ENCODE measurements at places on chromosomes 13 and 19. TPM values are rescaled to one million over a fixed set of nuclear protein-coding genes. Genes with fewer than 3 reads are reported as not detected.

- DNase-seq, result no peak
These were observed 1365.6 kb downstream of the OLFM4 start for GRCh38 chr13:54394085-54394700.

DNA sequence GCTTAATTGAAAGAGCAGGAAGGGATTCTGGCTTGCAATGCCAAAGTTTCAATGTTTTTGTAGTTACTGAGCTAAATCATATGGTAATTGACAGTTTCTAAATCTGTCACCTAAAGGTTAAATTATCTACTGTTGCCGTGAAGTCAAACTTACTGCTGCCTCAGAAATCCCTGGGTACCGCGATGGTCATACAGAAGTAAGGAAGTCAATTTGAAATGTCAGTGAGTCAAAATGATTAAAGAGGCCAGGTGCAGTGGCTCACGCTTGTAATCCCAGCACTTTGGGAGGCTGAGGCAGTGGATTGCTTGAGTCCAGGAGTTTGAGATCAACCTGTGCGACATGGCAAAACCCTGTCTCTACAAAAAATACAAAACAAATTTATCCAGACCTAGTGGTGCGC, 48.8 kb upstream of the TPM4 start:
- no peak for DNase-seq

- DNase-seq, result no peak
These were observed 25.2 kb upstream of the ZNF845 start for GRCh38 chr19:53308339-53308811.

GRCh38 chr13:106161146-106161545, 374.3 kb downstream of the EFNB2 start:
- no peak for DNase-seq

GRCh38 chr19:48139053-48139452, 28.4 kb upstream of the PLA2G4C start:
- no peak for DNase-seq

DNA sequence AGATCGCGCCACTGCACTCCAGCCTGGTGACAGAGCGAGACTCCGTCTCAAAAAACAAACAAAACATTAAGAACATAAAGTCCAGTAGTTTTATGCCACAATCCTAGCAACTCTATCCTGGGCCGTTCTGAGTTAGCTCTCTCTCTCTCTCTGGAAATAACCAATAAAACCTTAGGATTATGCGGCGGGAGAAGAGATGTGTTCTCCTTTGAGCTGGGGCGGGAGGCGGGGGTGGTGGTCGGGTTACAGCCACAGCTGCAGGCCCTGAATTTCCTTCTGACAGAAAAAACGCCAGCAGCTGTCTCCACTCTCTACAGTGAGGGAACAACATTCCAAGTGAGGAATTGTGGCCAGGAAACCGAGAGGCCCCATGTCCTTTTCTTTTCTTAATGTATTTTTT, 9.1 kb upstream of the PNMA8A start:
- no peak for DNase-seq

- no peak for DNase-seq
These were observed 10.1 kb downstream of the BCL3 start for GRCh38 chr19:44758596-44758995.

The FXYD3 gene
- total RNA-seq, result not detected

The KLK4 gene
- not detected for total RNA-seq

The KLK3 gene
- not detected for total RNA-seq

The LGALS7 gene
- total RNA-seq, result not detected

The RGS9BP gene
- total RNA-seq, result 0.42 TPM
